ENCODE measurements at places on chromosomes 7 and 10. TPM values are rescaled to one million over a fixed set of nuclear protein-coding genes. Genes with fewer than 3 reads are reported as not detected.

DNA sequence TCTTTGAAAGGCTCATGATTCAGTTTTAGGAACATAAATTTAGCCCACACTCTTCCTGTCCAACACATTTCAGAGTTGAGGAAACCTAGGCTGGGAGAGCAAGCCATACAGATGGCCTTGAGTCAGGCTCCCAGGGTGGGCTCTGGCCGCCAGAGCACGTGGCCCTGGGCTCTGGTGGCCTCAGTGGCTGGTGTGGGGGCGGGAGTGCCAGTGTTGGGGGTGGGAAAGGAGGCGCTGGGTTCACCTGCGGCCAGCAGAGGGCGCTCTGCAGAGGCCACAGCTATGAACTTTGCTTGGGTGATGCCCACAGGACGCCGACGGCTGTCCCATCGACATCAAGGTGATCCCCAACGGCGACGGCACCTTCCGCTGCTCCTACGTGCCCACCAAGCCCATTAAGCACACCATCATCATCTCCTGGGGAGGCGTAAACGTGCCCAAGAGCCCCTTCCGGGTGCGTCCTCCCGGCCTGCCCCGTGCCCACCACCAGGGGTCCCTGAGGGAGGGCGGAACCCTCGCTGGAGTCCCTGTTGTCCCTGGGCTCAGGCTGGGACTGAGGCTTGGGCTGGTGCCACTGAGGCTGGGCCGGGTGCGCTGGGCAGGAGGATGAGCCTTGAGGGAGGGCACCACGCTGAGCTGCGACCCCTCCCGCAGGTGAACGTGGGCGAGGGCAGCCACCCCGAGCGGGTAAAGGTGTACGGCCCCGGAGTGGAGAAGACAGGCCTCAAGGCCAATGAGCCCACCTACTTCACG lies 11.9 kb downstream of the FLNC start:
- H3K27me3 ChIP-seq: no peaks in the 10 kb centered on the region
- DNase-seq: no peak
- no peak overlapping the region for H3K27ac ChIP-seq
- H3K4me3 ChIP-seq: no peak overlapping the region

TEX47 gene
- total RNA-seq: not detected

NCF1 gene
- 2.0 TPM for total RNA-seq

CYP2C8 gene
- 0.90 TPM for total RNA-seq

All from tibial nerve (tissue), 4 donors.